ENCODE measurements at places on chromosomes 1 and 21.

DNA sequence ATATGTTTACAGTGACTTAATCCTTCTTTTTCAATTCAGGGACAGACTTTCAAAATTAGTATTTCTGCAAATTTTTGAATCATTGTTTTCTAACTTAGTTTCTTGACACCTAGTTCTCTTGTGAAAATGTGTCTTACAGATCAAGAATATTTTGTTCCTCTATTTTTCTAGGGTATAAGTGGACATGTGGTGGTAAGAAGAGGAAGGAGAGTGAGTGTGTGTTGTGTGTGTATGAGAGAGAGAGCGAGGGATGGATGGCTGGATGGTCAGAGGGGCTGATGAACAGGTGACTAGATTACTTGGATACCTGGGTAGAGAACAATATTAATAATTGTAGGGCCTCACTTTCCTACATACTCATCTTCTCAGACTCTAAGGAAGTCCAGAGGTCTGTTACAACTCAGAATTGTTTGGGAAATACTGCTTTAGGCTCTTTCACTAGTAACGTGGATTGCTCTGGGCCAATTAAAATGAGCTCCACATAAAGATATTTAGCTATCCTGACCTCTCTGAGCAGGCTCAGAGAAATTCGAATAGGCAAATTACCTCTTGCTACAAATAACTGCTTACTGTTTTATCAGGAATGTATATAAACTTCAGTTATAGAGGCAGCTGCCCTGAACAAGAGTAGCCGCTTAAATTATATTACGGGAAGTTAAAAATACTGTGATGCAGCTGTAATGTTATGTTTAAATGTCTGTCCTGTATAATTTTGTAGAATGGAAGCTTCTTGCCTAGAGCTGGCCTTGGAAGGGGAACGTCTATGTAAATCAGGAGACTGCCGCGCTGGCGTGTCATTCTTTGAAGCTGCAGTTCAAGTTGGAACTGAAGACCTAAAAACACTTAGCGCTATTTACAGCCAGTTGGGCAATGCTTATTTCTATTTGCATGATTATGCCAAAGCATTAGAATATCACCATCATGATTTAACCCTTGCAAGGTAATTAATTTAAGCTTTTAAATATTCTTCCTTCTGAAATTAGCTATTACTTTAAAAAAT lies 19.7 kb downstream of the GPSM2 start:
- peak; percentile 19 for DNase-seq

GRCh38 chr1:163068716-163069115 lies 445 bp upstream of the RGS4 start:
- DNase-seq, result no peak

DNA sequence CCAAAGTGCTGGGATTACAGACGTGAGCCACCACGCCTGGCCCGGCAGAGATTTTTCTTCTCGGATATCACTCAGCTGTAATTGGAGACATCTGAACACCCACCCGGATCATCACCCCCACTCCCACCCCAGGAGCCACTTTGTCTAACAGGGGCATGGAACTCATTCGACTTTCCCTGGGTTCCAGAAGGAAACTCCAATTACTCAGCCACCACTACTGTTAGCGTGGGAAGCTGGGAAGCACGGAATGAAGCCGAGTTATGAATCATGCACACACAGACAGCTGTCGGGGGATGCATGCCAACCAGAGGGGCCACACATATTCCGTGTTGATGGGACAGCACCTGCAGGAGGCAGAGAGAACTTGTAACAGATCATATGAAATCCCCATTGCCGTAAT lies 85.2 kb downstream of the HLCS start:
- DNase-seq, result no peak

- DNase-seq, result no peak
Observed at GRCh38 chr1:229006121-229006870, 264.6 kb upstream of the RAB4A start.

GRCh38 chr1:70906800-70907199 lies 140.8 kb downstream of the PTGER3 start:
- peak; percentile 15 for DNase-seq

- peak; percentile 12 for DNase-seq
Observed at GRCh38 chr1:172342584-172343239, 77.8 kb upstream of the C1orf105 start.

GRCh38 chr1:181482521-181483284 lies 614 bp upstream of the CACNA1E start:
- no peak for DNase-seq

DNA sequence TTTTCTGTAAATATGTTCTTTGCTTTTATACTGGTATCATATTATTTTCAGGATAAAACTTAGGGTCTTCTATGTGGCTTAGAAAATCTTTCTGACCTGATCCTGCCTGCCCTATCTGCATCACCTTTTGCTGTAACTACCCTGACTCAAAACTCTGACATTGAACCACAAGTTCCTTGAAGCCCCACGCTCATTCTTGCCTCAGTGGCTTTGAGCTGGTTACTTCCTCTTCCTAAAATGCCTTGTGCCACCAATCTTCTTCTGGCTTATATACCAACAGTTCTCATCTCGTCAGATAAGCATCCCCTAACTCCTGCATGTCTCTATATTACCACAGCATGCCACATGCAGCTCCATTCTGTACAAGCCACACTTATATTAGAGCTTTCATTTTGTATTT lies 84.5 kb upstream of the LRRC7 start:
- no peak for DNase-seq

GRCh38 chr1:107277022-107277421 lies 136.2 kb downstream of the NTNG1 start:
- DNase-seq, result no peak

- no peak for DNase-seq
Observed at GRCh38 chr1:92876351-92876750, 44.5 kb downstream of the RPL5 start.

DNA sequence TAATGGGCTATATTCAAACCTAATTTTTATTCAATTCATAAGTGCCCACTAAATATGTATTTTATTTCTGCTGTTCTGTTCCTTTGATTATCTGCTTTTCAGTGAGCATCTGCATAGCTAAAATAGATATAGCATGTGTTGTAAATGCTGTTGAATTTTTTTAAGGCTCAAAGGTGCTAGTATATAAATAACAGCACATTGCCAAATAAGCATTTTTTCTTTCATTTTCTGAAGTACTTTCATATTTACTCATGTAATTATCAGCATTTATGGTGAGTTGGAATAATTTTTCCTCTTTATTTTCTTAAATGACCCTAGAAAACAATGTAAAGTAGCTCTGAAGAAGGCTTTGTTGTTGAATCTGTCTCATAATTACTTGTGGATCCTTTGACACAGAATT lies 69.6 kb upstream of the B3GALT2 start:
- DNase-seq, result no peak

GRCh38 chr1:25182629-25183028 lies 49.7 kb downstream of the SYF2 start:
- DNase-seq, result no peak

DNA sequence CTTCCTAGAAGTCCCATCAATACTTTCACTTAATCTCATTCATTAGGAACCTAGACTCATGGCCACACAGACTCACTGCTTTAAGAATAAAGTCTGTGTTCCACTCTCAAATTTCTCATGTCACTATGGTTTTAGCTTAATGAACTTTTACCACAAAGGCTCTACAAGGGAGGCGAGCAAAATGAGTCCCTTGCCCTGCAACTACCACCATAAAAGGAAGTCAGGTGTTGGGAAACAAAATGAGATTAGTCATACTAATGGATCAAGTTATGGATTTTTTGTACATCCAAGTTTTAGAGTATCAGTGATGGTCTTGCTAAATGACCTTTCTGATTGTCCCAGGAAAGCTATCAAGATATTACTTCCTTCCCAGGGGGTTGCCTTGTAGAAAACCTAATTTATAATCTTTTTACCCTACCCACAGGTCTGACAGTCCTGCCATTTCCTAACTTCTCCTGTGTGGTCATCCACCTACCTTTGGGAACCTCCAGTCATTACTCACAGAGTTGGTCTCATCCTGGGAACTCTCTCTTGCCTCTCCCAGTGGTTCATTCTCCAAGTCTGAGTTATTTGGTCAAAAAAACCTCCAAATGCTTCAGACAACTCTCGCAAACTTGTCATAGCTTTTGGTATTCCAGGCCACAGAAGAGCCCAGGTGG lies 51.8 kb upstream of the SLC16A1 start:
- peak; percentile 17 for DNase-seq

DNA sequence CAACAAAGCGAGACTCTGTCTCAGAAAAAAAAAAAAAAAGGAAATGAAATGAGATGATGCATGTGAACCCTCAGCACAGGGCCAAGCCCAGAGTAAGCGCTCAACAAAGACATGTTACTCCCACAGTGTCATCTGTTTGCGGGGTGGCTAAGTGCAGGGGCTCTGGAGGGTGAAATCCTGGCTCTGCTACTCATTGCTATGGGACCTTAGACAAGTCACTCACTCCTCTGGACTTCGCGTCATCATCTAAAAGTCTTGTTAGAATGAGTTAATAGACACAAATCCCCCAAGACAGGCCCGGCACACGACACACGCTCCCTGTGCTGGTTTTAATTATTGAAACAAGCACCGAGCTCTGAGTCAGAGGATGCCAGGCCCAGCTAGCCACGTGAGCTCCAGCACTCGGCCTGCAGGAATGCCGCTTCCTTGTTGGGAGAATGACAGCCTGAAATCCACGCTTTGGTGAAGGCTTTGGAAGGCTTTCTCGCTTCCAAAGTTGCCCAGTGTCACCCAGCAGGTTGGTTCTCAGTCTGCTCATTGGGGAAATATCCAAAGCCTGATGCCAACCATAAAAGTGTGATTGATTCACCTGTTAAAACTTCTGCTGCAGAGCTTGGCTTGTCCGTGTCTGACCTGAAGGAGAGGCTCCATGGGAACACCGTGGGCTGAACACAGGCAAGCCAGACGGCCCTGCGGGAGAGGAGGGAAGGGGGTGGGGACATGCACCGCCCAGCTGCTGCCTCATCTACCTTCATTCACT lies 36.7 kb upstream of the TARDBP start:
- DNase-seq, result peak; percentile 39

DNA sequence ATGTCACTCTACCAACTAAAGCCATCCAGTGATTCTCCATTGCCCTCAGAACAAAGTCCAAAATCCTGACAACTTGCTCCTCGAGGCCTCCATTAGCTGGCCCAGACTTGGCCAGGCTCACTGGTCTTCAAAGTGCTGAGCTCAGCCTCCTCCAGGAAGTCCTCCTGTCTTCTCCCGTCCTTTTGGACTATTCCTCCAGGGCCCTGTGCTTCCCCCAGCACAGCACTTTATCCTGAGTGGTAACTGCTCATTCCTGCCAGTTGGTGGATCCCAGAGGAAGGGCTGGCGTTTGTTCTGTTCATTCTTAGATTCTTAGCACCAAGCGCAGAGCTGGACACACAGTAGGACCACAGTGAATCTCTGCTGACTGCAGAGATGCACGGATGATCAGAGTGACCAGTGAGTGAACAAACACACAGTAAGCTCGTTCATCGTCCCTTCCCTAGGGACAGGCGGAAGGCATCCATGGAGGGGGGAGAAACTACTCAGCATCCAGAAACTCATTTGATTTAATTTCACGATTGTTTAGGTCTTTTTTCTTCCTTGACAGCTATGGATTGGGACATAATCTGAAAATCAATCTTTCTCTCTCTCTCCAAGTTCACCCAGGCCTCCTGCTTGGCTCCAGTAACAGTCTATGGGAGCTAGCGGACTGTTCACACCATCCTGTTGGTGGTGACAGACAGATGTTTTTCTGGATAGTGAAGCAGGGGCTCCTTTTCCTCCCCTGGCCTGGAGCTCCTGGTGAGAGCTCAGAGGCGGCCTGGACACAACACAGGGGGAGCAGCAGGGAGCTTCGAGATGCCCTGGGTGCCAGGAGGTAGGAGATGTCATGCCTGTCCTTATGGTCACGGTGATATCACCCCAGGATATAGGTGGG lies 180.2 kb downstream of the PTPRU start:
- no peak for DNase-seq

DNA sequence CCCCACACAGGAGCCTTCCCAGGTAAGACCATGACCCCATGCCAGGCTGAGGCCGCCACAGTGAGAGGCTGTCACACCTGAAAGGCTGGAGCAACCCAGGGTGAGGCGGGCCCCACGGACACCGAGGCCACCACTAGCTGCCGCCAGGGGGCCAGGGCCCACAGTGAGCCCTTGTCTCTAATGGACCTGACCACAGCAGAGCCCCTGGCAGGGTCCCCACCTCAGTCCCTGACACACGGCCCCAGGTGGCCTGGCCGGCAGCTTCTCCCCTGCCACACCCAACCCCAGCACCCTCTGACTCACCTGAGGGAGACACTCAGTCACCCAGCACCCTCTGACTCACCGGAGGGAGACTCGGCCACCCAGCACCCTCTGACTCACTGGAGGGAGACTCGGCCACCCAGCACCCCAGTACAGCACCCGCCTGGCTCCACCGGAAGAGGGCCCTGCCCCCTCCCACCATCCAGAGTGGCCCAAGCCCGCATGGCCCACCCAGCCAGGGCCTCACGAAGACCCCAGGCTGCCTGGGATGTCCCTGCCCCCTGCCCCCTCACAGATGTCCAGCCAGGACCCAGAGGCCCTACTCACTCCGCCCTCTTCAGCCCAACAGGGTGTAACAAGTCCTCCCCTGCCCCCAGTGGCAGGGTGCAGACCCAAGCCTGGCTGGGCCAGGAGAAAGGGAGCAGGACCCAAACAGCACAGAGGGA lies 4.4 kb downstream of the DVL1 start:
- DNase-seq, result peak; percentile 25

DNA sequence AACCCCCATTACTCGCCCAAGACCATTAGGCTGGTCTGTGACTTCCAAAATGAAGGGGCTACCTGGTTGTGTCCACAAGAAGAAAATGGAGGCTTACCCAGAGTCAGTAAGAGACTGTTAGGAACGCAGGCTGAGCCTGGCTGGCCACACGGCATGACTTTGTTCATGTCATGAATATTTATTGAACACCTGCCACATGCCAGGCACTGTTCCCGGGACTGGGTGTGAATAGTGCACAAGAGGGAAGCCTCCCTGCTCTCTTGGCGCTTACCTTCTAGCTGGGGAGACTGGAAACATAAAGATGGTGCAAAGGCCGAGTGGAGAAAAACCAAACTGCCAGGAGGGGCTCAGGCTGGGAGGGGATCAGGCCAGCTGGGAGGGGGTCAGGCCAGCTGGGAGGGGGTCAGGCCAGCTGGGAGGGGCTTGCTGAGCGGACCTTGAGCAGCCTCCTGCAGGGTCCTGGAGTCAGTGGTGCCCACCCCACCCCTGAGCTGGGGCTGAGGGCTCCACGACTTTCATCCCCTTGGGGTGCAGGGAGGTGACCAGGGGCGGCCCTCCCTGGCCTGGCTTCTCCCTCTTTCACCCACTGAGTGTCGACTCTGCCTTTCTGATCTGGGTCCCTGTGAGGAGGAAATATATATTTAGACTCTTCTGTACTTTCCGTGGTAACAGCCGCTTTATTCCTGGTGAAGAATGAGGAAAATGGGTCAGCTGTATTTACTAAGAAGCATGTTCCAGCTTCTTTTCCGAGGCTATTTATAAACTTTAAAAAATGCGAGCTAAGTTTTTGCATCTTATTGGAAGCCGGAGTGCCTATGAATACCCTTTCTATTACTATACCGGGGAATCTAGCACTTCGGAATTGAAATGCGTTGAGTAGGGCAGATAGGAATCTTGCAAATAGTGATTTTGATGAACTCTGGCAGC lies 139.0 kb downstream of the CAMTA1 start:
- DNase-seq, result no peak

GRCh38 chr1:233304489-233305102 lies 9.1 kb upstream of the PCNX2 start:
- peak; percentile 67 for DNase-seq

- DNase-seq, result no peak
Observed at GRCh38 chr21:34612557-34612956, 2.4 kb downstream of the RCAN1 start.

All from inflammatory macrophage treated with lipopolysaccharide for 1 hour (primary cell).